ENCODE measurements at places on chromosomes 4 and X.

GRCh38 chr4:1953335-1953734, 55.4 kb downstream of the NELFA start:
- DNase-seq = no peak

GRCh38 chr4:54973784-54974183, 151.6 kb downstream of the KDR start:
- no peak for DNase-seq

DNA sequence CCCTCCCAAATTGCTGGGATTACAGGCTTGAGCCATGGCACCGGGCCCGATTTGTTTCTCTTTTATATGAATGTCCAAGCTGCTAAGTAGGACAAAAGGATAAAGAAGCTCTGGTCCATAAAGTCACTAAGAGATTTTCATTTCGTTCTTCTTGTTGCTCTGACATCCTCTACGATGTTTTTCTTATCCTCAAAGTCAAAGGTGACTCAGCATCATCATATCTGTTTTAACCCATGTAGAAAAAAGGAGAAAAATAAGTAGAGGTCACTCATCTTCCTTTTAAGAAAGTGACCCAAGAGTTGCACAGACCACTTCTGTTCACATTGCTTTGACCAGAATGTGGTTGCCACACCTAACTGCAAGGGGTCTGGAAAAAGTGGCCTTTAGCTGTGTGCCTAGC, 29.3 kb upstream of the DYNLT3 start:
- DNase-seq = no peak

DNA sequence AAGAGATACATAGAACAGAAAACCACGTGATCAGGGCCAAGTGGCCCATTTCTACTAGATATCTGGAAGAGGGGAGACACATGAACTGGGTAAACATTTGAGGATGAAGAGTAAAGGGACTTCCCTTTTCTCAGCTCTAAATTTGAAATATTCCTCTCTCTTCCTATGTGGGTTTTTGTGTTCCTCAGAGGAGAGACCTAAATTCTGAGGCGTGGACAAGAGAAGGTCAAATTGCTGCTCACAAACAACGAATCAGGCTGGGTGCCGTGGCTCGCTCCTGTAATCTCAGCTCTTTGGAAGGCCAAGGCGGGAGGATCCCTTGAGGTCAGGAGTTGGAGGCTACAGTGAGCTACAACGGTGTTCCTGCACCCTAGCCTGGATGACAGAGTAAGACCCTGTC, 216.0 kb downstream of the PTTG2 start:
- DNase-seq = no peak

DNA sequence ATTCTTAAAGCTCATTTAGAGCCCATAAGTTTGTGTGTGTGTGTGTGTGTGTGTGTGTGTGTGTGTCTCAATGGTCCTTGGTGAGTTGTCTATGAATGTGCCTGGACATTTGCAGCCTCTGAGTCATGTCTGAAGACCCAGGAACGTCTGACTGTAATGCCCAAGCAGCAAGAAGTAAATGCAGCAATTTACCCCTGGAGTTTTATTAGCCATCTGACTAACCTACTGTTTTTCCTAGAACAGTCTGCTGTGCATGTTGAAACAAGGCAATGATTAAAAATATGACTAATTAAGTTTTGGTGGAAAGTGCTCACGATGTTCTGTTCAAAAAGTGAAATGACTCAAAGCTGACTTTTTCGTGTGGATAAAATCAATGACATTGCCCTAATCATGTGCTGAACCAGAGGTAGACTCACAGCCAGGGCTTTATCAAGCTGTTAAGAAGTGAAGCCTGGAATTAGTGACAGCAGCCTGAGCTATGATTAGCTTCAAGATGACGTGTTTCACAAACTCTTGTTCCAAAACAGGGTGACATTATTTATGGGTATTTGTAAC, 201.6 kb downstream of the CPE start:
- no peak for DNase-seq

- no peak for DNase-seq
Measured at GRCh38 chr4:185124006-185124405, 19.1 kb upstream of the SLC25A4 start.

- DNase-seq = no peak
Measured at GRCh38 chrX:153776120-153776599, 4.7 kb upstream of the SRPK3 start.

- DNase-seq = no peak
Measured at GRCh38 chr4:74926007-74926406, 6.9 kb upstream of the PARM1 start.

- no peak for DNase-seq
Measured at GRCh38 chr4:150395872-150396271, 186.1 kb upstream of the MAB21L2 start.

DNA sequence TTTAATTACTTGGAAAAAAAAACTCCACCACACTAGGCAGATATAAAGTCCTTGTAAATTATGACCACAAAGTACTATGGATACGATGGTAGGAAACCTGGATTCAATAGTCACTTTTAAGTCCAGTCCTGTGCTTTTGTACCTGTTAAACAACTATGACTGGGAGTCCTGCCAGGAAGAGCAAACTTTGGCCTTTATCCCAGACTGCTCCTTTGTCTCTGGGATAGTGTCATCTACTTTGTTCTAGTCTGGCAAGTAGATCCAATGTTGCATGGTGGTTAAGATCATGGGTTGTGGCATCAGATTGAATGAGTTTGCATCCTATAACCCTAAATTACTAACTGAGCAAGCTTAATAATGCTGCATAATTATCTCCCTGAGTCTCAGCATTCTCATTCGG, 175.3 kb upstream of the FGF13 start:
- DNase-seq = no peak

DNA sequence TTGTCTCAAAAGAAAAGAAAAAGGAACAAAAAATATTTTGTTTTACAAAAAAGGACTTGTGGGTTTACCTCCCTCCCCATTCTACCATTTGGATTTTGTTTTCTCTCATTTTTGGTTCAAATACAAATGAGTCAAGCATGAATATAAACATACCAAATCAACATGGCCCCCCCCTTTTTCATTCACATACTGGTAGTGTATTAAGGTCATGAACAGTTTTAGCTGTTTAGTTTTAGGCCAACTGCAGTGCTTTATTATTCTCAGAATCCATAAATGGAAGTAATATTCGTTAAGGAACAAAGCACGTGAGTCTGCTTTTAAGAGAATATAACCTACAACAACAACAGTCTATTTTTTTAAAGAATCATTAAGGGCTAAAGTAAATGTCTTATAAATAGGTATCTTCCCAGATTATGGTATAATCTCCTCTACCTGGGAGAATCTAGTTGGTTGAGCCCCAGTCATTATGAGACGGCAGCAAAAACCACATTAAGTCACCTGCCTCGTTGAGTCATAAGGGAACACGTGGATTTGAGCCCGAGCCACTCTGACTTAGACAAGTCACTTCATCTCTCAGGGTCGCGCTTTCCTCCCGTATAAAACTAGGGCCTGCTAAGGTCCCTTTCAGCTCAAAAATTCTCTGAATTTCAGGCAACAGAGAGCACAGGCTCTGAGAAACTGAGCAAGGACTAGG, 26.7 kb downstream of the BCLAF3 start:
- DNase-seq = no peak

DNA sequence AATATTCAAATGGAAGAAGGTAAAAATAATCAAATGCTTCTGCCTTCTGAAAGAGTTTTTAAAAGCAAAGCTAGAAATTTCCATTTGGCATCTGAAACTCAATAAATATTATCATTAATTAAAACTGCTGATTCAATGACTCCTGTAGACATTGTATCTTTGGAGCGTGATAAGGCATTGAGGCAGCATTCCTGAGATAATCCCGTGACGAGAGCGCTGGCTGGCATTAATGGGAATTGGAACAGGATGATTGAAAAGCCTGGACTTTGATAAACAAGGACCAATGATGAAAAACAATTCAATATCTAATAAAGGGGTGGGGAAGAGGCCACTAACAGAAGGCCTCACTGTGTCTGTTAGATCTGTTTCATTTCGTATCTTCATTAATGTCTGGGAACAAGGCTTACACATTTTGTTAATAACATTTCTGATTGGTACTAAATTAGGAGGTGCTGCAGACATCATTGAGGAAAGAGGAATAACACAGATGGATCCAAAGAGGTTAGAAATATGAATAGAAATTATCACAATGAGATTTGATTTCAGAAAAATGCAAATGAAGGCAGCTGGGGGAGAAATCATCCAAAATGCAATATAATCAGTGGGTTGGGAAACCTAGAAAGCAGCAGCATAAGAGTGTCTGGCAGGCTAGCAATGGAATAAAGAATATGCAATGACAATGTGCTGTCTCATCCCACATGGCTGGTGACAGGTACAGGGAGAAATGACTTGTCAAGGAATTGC, 102.3 kb downstream of the SCD5 start:
- no peak for DNase-seq

DNA sequence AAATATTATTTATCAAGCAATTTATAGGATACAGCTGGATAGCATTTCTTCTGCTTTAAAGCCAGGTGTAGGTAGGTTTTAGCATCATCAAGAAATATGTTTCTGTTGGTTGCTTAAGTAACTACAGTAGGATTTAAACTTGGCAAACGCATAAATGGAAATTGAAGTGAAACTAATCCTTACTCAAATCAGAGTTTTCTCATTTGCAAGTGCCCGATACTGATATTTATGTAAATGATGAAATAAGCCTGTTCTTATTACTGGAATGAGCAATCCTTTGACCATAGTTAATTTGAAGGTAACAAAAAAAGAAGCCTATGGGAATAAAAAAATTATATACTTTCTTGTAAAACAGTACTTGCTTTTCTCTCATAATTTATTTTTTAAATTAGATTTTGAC, 23.2 kb upstream of the PIGA start:
- DNase-seq = no peak

- no peak for DNase-seq
Measured at GRCh38 chr4:67744561-67745283, 9.5 kb downstream of the GNRHR start.

DNA sequence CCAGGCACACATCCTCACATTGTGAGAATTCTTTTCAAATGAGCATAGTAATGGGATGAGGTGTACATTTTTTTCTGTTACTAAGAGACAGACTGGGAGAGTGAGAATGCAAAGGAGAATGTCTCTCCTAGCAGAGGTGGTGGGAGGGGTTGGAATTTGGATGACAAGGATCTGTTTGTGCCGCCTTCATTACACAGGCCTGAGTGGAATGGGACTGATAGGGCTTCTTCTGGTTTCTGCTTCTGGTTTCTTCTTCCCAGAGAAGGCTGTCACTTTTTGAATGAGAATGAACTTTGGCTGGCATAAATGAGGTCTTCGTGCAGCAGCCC, 55.4 kb downstream of the C4orf51 start:
- no peak for DNase-seq

Data from stimulated activated CD8-positive, alpha-beta memory T cell treated with anti-CD3 and anti-CD28 coated beads, Interleukin-15, amount 100 ng/mL, for 4 hours (primary cell).